ENCODE measurements at places on chromosomes 3 and 15. TPM values are rescaled to one million over a fixed set of nuclear protein-coding genes. Genes with fewer than 3 reads are reported as not detected.

The TMCC1 gene
- total RNA-seq, result 37.9 TPM

The GATA2 gene
- 0.58 TPM for total RNA-seq

The RARB gene
- total RNA-seq, result 0.29 TPM

The TRIM42 gene
- not detected for total RNA-seq

The HYAL1 gene
- total RNA-seq, result 0.27 TPM

The FES gene
- total RNA-seq, result 7.2 TPM

The CCR1 gene
- 0.41 TPM for total RNA-seq

The LSG1 gene
- 38.4 TPM for total RNA-seq

The IFT57 gene
- total RNA-seq, result 29.8 TPM

The C3orf49 gene
- not detected for total RNA-seq

The NEO1 gene
- total RNA-seq, result 39.5 TPM

The ERC2 gene
- total RNA-seq, result 7.4 TPM

The GPD1L gene
- total RNA-seq, result 11.0 TPM

The C3orf22 gene
- total RNA-seq, result not detected

The DNAJA4 gene
- 0.14 TPM for total RNA-seq

The IRAK2 gene
- total RNA-seq, result 2.1 TPM

The GRAMD2A gene
- 0.77 TPM for total RNA-seq

The COPG1 gene
- total RNA-seq, result 275 TPM

The WDR48 gene
- total RNA-seq, result 38.5 TPM

The CD200 gene
- total RNA-seq, result 11.1 TPM

The EHHADH gene
- total RNA-seq, result 4.4 TPM

The KCTD6 gene
- 10.0 TPM for total RNA-seq

The STARD9 gene
- 6.4 TPM for total RNA-seq

The ATP8B4 gene
- 0.23 TPM for total RNA-seq
